ENCODE measurements at places on chromosomes 16 and 17. TPM values are rescaled to one million over a fixed set of nuclear protein-coding genes. Genes with fewer than 3 reads are reported as not detected.
A peak's percentile ranks its signal among the peaks of the same experiment; 100 is the strongest.

DNA sequence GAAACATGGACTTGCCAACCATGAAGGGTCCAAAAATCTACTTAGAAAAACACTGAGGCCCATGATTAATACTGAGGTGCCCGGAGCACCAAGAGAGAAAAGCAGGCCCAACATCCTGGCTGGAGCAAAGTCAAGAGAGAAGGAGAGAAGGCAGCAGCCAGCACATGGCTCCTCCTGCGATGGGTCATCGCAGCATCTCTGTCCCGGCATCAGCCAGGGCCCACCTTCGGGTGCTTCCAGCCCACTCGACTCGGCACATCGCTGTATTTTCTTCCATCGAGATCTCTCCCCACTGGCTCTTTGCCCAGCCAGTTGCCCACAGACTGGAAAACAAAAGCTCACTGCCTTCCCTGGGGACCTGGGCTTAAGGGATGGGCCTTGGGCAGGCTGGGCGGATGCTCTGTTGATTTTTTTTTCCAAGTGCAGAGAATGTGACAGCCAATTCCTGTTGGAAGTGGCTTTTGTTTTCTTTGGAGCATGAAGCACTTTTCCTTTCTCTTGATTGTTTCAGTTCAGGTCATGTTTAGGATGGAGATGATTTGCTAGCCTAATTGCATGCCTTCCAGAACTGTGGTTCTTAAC lies 58.1 kb downstream of the CYB5B start:
- DNase-seq: peak; percentile 89

DNA sequence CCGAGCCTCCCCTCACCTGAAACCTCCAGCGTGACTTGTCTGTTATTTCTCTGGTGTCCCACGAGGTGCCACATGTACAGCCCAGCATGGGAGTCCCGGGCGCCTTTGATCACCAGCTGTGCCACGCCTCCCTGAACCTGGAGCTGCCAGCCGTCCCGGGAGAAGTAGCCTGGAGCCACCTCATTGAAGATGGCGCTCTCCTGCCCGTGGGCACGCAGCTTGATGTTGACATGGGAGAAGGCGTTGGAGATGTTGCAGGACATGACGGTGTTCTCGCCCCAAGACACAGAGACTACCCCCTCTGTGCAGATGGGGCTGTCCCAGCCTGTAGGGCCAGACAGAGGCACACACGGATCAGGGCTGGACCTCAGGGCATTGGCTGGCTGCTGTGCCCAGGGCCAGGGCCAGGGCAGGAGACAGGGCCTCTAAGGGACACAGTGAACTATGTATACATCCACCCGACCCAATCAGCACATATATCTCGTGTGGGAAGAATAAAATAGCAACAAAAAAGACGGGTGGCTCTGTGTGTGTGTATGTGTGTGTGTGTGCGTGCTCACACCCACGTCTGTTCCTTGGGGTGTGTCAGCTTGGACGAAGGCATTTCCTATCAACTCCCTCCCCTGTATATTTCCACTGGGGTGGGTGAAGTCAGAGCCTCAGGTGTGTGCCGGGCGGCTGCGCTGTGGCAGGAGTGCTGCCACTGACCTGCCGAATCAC lies 7.3 kb upstream of the CD7 start:
- DNase-seq: no peak

DNA sequence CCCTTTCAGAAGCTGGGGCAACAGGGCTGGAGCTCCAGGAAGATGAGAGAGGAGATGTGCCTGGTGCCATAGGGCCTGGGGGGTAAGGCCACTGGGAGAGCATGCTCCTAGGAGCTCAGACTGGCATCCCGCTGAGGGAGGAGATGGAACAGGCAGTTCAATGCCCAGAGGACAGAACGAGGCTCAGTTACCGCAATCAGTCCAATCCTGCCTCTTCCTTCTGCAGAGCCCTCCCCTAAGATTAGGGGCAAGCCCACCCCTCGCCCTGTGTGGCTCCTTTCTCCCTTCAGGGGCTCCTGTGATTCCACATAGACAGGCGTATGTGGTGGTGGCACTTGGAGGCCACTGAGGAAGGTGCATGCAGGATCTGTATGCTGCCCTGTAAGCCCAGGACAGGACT lies 2.4 kb downstream of the CCDC42 start:
- DNase-seq: no peak

DNA sequence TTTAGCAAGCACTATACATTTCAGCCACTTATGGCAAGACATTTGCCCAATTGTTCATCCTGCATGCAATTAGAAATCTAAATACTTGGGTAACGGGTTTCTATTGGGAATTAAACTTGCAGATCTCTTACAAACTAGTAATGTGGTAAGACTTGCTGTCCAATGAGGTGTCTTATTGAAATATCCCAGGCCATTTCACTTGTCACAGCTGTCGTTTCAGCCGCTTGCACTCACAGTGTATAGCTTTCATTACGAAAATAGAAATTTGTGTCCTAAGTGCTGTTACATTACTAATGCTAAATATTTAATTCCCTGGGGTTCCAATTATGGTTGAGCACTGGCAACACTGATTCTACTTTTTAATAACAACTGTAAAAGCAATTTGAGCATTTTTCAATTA lies 40.3 kb upstream of the IRX5 start:
- DNase-seq: no peak

- DNase-seq: no peak
Measured at GRCh38 chr17:33523577-33523981, 230.5 kb upstream of the ASIC2 start.

DNA sequence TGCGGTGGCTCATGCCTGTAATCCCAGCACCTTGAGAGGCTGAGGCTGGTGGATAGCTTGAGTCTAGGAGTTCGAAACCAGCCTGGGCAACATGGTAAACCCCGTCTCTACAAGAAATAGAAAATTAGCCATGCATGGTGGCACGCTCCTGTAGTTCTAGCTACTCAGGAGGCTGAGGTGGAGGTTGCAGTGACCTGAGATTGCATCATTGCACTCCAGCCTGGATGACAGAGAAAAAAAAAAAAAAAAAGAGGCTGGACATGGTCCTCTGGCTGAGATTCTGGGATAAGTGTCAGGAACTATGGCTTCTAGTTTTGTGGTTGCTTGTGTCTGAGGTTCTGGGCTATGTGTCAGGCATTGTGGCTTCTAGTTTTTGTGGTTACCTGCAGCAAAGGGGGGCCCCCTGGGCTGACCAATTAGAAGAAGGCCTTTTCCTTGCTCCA lies 7.0 kb downstream of the KSR1 start:
- no peak for DNase-seq

DNA sequence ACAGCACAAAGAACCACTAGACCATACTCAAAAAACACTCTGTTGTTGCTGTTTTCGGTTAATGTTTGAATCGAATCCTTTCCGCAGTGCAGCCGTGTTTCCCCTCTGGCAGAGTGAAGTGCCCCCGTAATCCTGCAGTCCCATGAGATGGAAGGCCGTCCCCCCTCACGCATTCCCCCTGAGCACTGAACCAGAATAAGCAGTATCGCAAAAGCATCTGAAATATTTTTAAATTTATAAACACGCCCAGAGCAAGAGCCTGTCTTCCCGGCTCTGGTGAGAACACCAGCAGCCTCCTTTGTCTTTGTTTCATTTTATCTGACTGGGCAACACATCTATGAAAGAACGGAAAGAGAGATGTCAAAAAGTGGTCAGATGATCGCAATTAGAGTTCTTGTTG lies 121.0 kb upstream of the ADAMTS18 start:
- DNase-seq: no peak

GRCh38 chr17:48471817-48472410 lies 41.9 kb upstream of the SKAP1 start:
- DNase-seq: no peak

DNA sequence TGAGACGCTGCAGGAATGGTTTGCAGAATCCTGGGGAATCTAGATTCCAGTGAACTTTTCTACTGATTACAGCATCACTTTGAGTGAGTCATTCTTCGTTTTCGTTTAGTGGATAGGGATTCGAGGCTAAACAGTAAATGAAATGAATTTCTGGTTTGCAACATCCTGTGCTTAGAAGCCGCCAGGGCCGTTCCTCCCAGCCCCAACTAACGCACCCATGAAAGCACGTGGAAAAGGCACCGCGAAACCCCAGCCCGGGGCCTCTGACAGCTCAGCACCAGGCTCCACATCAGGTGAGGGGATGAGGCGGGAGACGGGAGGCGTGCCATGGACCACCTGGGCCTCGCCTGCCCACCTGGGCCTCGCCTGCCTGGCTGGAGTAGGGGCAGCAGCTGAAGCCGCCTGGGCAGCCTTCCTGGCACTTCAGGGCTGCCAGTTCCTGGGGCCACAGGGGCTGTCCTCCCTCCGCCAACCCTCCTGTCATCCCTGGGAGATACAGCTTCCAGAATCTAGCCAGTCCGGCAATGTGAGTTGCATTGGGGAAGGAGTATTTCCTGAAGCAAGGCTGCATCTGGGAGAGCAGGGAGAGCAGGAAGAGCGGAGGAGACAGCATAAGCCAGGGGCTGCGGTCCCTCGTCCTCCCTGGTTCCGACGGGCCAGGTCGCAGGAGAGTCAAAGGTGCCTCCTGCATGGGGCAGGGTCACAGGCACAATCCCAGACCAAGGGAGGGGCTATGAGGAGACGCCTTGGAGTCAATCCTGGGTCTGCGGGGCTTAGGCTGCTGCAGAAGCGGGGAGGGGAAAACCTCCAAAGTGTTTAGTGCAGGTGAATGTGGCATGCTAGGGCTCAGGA lies 78.4 kb downstream of the RPH3AL start:
- DNase-seq: no peak

GRCh38 chr16:20976576-20976975 lies 76.0 kb downstream of the LYRM1 start:
- no peak for DNase-seq

- DNase-seq: no peak
Measured at GRCh38 chr17:63805591-63805990, 21.6 kb upstream of the PSMC5 start.

GRCh38 chr17:13016881-13017654 lies 759 bp downstream of the ELAC2 start:
- no peak for DNase-seq

- no peak for DNase-seq
Measured at GRCh38 chr16:51562891-51563290, 411.8 kb upstream of the SALL1 start.

- no peak for DNase-seq
Measured at GRCh38 chr17:46876353-46876887, 25.0 kb downstream of the WNT9B start.

GRCh38 chr16:11619327-11619851 lies 32.7 kb upstream of the LITAF start:
- no peak for DNase-seq

DNA sequence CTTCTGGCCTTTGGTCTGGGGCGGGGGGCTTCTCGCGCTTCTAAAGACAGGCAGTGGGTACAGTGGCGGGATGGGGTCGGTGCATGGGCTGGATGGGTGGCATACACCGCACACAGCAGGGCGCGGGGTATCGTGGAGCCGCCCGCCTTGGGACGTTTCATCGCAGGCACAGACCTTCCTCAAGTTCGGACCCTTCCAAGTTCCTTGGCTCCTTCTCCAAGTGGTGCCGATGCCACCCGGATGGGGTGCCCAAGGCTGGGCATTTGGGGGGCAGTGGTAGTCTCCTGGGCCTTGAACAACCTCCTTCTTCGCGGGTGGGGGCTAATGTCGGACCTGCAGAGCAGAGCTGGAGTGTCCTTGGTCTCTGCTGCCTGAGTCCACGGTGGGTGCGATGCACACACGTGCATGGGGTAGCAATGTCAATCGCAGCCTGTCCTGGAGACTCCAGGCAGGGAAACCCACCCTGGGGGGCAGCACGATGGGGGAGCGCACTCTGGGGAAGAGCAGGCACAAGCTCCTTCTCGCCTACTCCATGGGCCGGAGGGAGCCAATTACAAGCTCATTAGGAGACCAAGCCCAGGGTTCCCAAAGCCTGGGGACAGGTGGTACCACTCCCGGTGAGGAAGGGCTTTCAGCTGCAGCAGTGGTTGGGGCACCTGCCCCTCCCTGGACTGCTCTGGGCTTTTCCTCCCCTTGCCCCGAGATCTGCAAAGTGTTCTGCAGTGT lies 686 bp upstream of the MTSS2 start:
- no peak for DNase-seq

DNA sequence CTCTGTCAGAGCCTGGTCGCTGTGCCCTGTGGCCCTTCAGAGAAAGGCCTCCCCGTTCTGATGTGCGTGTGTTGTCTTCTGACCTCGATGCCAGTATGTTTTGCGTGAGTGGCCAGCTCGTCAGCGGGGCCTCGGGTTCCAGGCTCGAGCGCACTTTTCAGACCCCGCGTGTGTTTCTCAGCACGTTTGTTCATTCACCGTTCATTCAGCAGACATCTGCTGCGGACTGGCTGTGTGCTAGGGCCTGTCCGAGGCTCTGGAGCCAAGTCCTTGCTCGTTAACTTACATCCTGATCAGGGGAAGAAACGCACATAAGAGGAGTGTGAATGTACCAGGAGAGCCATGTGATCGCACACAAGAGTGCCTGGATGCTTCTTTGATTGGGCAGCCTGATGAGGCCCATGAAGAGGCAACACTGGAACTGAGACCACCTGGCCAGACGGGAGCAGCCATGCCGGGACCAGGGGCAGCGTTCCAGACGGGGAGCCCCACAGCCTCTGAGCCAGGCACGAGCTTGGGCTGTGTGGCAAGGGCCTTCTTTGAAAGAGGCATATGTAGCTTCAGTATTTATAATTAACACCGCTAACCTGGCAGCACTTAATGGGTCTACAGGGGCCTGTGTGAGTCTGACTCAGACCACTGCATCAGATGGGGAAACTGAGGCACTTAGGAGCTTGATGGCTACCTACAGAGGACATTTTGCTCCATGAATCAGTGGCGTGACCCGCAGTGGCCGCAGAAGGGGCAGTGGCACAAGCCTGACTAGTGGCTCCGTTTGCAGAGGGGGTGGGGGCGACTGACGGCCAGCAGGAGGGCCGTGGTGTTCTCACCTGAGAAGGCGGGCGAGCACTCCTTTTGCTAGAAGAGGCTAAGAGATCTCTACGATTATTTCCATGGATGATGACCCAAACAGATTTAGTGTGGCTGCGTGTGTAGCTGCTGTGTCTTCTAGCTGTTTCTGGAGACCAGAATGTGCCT lies 187.9 kb upstream of the CHMP6 start:
- no peak for DNase-seq

- DNase-seq: no peak
Measured at GRCh38 chr16:31456988-31457360, 2.3 kb upstream of the ARMC5 start.

DNA sequence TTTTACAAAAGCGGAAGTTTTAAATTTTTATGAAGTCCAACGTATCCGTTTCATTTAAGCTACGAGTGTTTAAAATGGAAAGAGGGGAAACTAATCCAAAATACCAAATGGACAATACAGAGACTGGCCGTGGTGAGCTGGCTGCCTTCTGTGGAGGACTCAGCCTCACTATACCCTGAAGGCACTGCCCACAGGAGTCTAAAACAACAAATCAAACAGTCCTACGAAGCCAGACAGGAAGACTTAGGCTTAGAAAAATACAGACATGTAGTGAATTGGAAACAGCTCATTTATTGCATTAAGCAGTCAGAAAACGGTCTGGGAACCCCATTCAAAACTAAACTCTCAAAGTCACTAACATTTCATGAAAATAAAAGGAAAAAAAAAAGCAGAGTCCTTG lies 75.1 kb downstream of the CYTH1 start:
- no peak for DNase-seq

- no peak for DNase-seq
Measured at GRCh38 chr16:27458258-27458657, 56.3 kb downstream of the IL21R start.

- DNase-seq: no peak
Measured at GRCh38 chr17:5665164-5665563, 80.9 kb upstream of the NLRP1 start.

SLC12A3 gene
- not detected for total RNA-seq

DPEP1 gene
- 0.39 TPM for total RNA-seq

ANKRD40CL gene
- not detected for total RNA-seq

IRX5 gene
- total RNA-seq: 0.99 TPM

SLC2A4 gene
- 0.11 TPM for total RNA-seq

CD300H gene
- total RNA-seq: not detected

BCL6B gene
- 101 TPM for total RNA-seq

SGCA gene
- not detected for total RNA-seq

DHRS7C gene
- total RNA-seq: not detected

C16orf86 gene
- 2.6 TPM for total RNA-seq

CDH16 gene
- not detected for total RNA-seq

All from pulmonary artery endothelial cell (primary cell).